ENCODE measurements at places on chromosomes 2 and 18.

DNA sequence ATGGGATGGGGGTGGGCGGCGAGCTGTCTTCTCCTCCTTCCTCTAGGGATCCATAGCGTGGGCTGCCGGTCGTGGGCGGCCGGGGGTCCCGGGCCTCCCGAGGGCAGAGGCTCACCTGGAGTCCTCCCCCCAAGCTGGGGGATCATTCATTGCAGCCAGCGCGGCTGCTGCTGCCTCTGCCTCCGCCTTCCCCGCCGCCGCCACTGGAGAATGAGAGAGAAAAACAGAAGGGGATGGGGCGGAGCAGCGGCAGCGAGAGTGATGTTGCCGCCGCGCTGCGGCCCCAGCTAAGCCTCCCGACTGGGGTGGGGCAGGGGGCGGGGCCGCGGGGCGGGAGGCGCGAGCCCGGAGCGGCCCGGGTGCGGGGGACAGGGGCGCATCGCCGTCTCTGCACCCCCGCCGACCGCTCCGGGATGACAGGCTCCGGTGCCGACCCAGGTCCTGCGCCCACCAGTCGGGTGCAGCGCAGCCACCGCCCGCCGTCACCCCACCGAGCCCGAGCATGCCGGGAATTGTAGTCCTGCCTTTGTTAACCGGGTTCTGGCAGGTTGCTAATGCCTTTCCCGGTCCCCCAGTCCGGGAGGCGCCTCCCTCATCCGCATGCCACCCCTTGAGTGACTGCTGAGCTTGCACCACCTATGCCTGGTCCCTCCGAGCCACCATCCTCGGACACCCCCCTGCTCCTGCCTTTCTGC is at the start of gene KIF3C:
TSS of gene KIF3C (minus strand) at position 225 of the 695 bp plus-strand sequence. CDS start 580 bp downstream, outside the sequence.
- peak; percentile 87 for DNase-seq

DNA sequence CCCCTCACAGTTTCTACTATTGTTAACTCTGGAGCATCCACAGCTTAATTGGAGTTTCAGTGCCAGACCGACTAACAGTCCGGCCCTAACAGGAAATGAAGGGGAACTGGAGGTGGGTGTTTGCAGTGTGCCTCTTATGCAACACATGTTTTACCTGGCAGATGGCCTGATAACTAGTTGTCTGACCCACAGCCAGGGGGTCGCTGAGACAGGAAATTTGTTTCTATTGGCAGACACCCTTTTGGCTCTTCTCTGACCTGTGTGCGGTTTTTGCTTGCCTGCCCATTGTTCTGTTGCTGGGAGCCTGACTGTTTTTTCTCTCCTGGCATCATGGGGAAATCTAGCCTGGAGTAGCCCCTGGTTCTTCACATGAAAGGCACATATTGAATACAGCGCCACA is 1329.8 kb downstream of the DSC3 start:
- no peak for DNase-seq

DNA sequence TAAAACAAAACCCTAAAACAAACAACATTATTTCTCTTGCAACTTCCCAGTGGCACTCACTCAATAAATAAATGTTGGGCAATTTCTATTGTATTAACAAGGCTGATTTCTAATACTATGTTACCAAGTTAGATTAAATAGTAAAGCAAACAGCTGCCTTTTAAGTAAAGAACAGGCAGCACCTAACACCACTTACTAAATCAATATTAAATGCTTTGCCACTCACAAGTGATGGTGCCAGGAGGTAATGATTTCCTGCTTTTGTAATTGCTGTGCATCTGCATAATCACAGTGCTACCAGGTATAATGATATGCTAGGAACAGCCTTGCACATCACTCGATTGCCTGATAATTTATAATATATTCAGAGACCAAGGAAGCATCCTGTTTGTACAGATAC is 276.5 kb downstream of the NBAS start:
- no peak for DNase-seq

- no peak for DNase-seq
Observed at GRCh38 chr2:166060191-166060590, 67.6 kb downstream of the SCN1A start.

GRCh38 chr2:27263287-27264252 is 723 bp upstream of the SLC30A3 start:
- DNase-seq, result peak; percentile 20

- DNase-seq, result no peak
Observed at GRCh38 chr2:3037196-3038194, 340.1 kb downstream of the EIPR1 start.

DNA sequence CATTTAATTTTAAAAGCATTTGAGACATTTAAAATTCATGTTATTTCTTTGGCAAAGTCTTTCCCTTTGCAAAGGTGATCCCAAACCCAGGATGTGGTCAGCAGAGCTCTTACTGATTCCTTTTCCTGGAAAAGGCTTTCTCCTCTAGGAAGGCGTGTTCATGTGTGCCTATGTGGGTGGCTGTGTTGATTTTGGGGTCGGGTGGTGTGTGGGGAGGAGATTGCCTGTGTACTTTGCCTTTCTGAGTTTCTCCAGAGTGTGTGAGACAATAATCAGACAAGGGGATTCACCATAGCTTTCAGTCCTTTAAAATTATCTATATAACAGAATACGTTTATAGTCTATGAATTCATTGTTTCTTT is 173.2 kb downstream of the SOCS6 start:
- no peak for DNase-seq

DNA sequence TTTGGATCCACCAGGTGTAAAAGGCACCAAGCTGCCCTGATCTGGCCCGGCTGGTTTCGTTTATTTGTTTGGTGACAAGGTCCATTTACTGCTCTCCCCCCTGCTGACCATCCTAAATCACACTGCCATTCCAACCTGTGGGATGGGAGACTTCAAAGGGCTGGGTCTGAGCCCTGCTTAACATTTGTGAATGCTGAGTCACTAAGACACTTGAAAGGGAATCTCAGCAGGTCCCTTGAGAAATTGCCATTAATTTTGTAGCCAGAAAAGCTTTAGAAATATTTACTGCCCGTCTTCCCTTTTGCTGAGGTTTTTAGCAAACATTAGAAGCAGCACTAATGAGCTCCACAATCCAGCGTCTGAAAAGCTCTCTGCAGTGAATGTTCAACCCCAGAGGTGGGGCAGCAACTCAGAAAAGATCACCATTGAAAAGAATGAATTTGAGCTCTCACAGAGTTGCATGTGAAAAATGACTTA is 133.8 kb downstream of the ARL4C start:
- DNase-seq, result no peak

DNA sequence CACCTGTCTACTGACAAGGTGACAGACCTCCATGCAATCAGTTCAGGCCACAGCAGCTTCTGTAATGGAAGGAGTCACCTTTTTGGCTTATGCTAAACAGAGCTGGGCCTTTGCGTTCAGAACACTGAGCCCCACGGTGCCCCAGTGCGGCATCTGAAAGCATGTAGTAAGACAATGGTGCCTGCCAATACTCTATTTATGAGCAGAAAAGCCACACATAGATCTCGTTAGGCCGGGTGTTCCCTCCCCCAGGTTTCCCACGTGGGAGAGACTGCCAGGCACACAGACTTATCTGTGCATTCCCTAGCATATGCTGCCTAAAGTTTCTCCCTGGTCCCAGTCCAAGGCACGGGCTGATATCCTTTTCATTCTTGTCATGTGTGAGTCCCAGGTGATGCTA is 150.9 kb downstream of the ACTR3 start:
- no peak for DNase-seq

- DNase-seq, result no peak
Observed at GRCh38 chr2:197927994-197928393, 123.6 kb downstream of the PLCL1 start.

DNA sequence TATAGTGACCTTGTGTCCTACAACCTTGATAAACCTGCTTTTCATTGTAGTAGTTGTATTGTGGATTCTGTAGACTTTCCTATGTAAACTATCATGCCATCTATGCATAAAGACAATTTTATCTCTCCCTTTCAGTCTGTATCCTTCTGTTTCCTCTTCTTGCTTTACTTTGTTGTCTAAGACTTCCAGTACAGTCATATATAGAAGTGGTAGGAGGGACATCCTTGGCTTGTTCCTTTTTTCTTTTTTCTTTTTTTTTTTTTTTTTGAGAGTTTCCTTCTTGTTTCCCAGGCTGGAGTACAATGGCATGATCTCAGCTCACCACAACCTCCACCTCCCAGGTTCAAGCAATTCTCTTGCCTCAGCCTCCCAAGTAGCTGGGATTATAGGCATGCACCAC is 39.7 kb downstream of the UBE2F start:
- DNase-seq, result no peak

DNA sequence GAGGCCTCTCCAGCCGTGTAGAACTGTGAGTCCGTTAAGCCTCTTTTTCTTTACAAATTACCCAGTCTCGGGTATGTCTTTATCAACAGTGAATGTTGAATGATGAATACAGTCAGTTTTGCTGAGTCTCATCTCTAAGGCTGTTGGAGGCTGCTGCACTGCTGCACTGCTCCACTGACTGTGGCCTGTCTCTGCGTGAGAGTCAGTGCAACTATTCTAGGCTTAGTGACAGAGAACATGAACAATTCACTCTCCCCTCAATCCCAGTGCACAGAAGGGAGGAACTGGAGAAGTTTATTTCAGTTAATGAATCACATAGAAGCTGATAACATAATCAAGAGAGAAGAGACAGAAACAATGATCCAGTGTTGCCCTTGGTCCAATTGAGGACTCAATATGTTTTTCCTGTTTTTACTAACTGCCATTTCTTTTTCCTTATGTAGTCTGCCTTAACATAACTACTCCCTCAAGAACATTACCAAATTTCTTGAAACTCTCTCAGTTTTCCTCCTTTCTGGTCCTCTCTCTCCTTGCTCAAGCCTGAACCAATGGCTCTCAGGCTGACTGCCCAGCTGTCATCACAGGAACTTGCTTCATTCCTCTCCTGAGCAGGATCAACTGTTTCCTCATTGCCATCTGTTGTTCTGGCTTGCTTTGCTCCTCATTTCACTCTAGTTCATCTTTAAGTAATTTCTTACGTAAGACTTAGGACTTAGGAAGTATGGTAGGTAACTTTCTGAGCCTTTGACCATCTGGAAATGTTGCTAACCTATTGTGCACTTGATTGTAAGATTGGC is 483.2 kb downstream of the METTL4 start:
- DNase-seq, result peak; percentile 48

DNA sequence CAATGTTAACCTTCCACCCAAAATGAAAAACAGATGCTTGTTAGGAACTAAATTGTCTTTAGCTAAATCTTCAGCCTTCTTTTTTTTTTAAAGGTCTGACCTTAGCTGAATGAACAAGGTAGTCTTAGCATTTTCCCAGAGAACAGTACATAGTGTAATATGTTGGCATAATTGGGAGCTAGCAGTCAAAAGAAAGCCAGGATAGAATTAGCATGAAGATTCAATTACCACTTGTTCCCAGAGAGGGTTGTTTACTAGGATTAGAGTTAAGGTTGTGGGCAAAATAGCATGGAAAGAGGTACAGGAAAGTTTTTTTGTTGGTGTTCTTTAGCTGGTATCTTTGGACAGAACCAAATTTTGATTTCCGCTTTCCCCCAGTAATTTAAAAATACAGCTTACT is 6.9 kb downstream of the CDH20 start:
- DNase-seq, result no peak

- DNase-seq, result no peak
Observed at GRCh38 chr2:68476454-68476853, 9.1 kb downstream of the APLF start.

DNA sequence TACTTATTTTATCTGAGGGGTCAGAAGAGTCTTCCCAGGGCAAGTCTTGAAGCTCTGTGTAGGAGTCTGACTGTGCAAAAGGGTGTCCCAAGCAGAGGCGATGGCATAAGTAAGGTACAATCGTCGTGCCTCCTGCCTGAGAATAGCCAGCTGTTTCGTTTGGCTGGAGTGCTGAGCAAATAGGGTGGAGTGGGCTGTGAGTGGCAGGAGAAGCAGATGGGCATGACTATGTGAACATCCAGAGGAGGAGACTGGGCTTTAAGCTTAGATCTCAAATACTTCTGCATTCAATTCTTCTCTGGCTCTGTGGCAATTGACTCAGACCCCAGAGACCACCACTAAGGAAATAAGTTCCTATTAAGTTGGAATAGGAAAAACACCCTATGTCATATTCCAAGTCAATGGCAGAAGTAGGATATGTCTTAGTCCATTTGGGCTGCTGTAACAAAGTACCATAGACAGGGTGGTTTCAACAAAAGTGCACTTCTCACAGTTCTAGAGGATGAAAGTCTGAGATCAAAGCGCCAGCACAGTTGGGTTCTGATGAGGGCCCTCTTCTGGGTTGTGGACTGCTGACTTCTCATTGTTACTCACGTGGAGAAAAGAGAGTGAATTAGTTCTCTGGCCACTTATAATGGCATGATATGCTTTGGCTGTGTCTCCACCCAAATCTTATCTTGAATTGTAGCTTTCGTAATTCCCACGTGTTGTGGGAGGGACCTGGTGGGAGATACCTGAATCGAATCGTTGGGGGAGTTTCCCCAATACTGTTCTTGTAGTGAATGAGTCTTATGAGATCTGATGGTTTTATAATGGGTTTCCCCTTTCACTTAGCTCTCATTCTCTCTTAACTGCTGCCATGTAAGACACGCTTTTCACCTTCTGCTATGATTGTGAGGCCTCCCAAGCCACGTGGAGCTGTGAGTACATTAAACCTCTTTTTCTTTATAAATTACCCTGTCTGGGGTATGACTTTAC is 120.2 kb downstream of the LPIN1 start:
- no peak for DNase-seq

- DNase-seq, result no peak
Observed at GRCh38 chr2:25431604-25432003, 89.9 kb upstream of the DNMT3A start.

GRCh38 chr2:164624316-164624715 is 3.0 kb upstream of the GRB14 start:
- no peak for DNase-seq

GRCh38 chr2:9767656-9768281 is 75.5 kb upstream of the TAF1B start:
- no peak for DNase-seq

DNA sequence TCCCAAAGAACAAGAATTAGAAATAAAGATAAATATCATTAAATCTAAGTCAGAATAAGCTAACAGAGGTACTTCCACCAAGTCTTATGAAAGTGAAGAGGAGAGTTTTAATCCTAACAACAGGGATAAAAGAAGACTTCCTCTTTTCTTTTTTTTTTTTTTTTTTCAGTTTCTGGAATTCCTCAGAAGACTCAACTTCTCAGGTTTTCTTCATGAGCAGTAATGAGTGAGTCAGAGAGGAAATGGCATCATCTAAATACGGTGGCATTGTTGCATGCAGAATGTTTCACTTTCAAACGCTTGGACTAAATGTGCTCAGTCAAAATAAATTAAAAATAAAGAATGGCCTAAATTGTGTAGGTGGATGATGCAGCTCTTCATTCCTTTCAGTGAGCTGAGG is 45.6 kb upstream of the ARHGAP15 start:
- DNase-seq, result no peak

GRCh38 chr2:230008708-230009066 is 60.0 kb downstream of the SLC16A14 start:
- DNase-seq, result no peak

DNA sequence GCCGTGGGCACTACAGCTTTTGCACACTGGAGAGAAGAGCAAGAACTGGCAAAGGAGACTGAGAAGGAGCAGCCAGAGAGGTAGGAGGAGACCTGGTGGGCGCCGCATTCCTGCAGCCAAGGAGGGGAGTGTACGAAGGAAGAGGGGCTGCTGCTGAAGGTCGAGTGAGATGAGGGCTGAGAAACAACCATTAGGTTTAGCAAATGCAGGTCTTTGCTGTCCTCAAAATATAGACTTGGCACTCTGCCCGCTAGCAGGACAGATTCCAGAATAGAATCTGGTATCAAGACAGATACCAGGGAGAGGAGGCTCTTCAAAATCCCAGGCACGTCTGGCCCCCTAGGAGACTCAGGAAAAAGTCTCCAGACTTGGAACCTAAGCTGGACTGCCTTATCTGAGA is 83.0 kb downstream of the TGOLN2 start:
- DNase-seq, result no peak
